Thoracic aorta (tissue), 2 donors: ENCODE measurements at places on chromosomes 4 and X. TPM values are rescaled to one million over a fixed set of nuclear protein-coding genes. Genes with fewer than 3 reads are reported as not detected.

The CNKSR2 gene
- total RNA-seq = 5.3 TPM

The HTRA3 gene
- 52.6 TPM for total RNA-seq

DNA sequence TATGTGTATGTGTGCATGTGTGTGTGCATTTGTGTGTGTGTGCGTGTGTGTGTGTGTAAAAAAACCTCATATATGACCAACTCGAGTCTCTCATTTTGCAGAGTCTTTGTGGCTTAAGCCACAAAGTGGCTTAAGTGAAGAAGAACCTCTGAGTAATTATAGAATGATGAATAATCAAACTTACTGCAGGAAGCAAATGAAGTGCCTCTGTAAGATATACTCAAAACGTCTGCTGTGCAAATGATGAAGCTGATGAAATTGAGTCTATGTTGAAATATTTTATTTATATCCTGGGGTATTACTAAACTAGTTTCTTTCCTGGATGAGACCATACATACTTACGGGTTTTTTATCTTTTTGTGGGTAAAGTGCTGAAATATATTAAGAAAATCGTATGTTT is 1198.7 kb downstream of the PCDH7 start:
- no peaks in the 10 kb centered on the region for H3K36me3 ChIP-seq
- no peaks in the 10 kb centered on the region for H3K4me1 ChIP-seq
- H3K27me3 ChIP-seq = no peaks in the 10 kb centered on the region

DNA sequence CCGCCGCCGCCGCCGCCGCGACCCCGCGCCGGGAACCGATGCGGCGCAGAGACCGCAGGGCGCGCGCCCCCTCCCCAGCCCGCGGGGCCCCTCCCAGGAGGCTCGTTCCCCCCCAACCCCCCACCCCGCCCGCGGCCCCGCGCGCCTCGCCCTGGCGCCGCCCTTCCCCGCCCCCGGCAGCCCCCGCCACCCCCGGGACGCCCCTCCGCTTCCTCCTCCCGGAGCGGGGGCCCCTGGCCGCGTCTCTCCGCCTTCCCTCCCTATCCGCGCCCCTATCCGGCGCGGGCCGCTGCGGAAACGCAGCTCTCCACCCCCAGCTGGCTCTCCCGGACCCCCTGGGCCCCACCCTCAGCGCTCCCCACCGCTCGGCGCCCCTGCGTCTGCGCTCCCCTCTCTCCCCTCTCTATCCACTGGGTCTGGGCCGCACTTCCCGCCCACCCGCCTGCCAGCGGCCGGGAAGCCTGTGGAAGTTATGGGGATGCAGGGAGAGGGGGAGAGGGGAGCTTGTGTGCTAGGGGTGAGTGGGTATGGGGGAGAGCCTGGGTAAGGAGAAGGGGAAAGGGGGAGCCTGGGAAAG is at the start of gene TMEM271:
Gene TMEM271 (minus strand): TSS at position 51 of the 577 bp plus-strand sequence. CDS start 233 bp downstream, outside the sequence.
- H3K27ac ChIP-seq = no peak within 1 kb of the TSS
- H3K27me3 ChIP-seq = peaks cover 3% of the 10 kb centered on the region

The MFAP3L gene
- 11.4 TPM for total RNA-seq

The IQSEC2 gene
- 21.1 TPM for total RNA-seq

The ASB9 gene
- total RNA-seq = 1.2 TPM

- no peaks in the 10 kb centered on the region for H3K36me3 ChIP-seq
- no peak for DNase-seq
- no peaks in the 10 kb centered on the region for H3K27me3 ChIP-seq
Measured at GRCh38 chr4:24949970-24950369, 37.1 kb upstream of the CCDC149 start.

GRCh38 chr4:74942251-74942917 is 9.5 kb downstream of the PARM1 start:
- no peak overlapping the region for H3K27ac ChIP-seq
- no peaks in the 10 kb centered on the region for H3K36me3 ChIP-seq
- peaks cover 2% of the 10 kb centered on the region for H3K4me1 ChIP-seq
- no peak overlapping the region for H3K4me3 ChIP-seq
- no peak for DNase-seq
- H3K27me3 ChIP-seq = no peaks in the 10 kb centered on the region
